Vagina (tissue), 2 donors: ENCODE measurements at places on chromosomes 1 and 21.

DNA sequence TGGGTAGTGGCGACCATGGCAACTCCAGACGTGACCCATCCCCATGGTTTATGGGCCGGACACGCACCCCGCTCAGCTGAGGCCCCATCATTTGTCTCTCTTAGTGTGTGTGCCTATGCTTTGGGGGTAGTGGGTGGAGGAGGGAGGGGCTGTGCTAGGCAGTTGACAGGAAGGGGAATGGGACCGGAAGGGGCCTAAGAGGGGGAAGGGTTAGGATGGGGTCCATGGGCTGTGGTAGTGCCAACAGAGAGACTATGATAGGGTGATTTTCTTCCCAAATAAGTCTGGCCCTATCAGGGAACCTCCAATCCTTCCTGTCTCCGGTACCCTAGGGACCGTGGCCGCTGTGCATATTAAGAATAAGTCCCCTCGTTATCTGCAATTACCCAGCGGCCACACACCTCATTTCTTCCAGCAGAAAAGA is 9.9 kb downstream of the DMAP1 start:
- DNase-seq, result no peak

DNA sequence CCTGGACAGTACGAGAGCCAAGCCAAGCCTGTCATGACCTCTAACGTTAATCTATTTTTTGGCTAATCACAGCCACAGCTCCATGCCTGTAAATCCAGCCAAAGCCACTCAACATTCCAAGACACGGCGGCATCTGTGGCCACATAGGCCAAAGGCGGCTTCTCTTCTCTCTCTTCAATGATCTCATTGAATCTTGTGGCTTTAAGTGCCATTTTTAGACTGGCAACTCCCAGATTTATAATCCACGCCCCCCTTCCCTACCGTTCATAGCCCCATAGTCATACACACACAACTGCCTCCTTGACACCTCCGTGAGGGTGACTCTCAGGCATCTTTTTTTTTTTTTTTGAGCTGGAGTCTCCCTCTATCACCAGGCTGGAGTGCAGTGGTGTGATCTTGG is 5.7 kb upstream of the SELENON start:
- DNase-seq, result no peak

- DNase-seq, result no peak
Observed at GRCh38 chr1:214568328-214568727, 16.9 kb upstream of the PTPN14 start.

- DNase-seq, result no peak
Observed at GRCh38 chr1:15452866-15453571, 3.5 kb upstream of the CELA2A start.

- DNase-seq, result no peak
Observed at GRCh38 chr1:194076646-194077045, 890.2 kb upstream of the B3GALT2 start.

- DNase-seq, result no peak
Observed at GRCh38 chr1:74091371-74091770, 106.6 kb downstream of the LRRIQ3 start.

GRCh38 chr1:174968750-174969244 is 30.9 kb upstream of the CACYBP start:
- DNase-seq, result no peak

GRCh38 chr1:179781962-179782361 is 38.9 kb downstream of the FAM163A start:
- no peak for DNase-seq

- no peak for DNase-seq
Observed at GRCh38 chr21:43868461-43868860, 3.4 kb downstream of the AGPAT3 start.

- DNase-seq, result no peak
Observed at GRCh38 chr21:36419996-36420395, 34.8 kb downstream of the CHAF1B start.

DNA sequence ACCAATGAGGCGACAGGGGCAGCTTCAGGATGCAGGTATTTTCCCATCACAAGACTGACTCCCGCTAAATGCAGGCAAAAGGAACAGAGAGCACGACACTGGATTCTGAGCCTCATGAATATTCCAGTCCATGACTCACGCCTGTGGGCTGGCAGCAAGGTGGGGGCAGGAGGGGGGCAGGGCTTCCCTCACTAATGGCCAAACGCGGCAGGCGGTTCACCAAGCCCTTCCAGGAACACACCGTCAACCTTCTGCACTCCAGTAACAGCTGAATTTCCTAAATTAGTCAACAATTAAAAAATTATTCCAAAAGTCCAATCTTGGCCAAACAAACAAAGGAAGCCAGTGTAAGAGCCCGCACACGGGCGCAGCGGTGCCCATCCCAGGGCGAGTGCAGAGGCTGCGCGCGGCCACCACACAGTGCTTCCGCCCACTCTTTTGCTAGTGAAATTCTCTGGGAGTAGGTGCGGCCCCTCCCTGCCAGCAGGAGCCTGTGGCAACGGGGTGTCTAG is 12.5 kb upstream of the GPR153 start:
- no peak for DNase-seq

DNA sequence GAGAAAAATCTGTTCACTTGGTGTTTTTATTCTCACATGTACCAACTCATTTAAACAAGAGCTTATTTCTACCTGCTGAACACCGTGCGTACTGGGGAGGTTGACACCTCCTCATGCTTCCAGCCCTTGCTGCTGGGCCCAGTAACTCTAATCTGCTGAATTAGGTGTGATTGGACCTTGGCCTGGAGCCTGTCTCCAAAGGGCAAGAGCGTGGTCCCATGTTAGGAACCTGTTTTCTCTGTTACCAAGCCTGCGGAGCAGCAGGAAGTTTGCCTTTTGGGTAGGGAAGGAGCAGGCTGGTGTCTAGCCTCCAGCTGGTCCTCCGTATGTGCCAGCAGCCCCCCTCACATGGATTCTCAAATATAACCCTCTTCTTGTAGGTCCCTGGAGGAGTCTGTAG is 10.9 kb upstream of the SLC27A3 start:
- no peak for DNase-seq

DNA sequence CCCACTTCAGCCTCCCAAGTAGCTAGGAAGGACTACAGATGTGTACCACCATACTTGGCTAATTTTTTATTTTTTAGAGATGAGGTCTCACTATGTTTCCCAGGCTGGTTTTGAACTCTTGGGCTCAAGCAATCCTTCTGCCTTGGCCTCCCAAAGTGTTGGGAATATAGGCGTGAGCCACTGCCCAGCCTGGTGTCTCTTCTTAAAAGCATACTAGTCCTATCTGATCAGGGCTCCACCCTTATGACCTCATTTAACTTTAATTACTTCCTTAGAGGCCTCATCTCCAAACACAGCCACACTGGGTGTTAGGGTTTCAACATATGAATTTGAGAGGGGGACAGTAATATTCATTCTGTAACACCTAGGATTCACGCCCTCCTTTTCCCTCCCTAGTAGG is 130.9 kb downstream of the GLIS1 start:
- no peak for DNase-seq

GRCh38 chr1:1360506-1361169 is 2.3 kb upstream of the MXRA8 start:
- DNase-seq, result no peak

- DNase-seq, result no peak
Observed at GRCh38 chr1:145952903-145953302, 4.9 kb downstream of the LIX1L start.

- no peak for DNase-seq
Observed at GRCh38 chr21:14541841-14542490, 4.1 kb downstream of the SAMSN1 start.

- peak; percentile 72 for DNase-seq
Observed at GRCh38 chr21:43194303-43195120, 25.7 kb downstream of the CRYAA start.

GRCh38 chr1:97693601-97694000 is 227.2 kb downstream of the DPYD start:
- no peak for DNase-seq

GRCh38 chr1:117188816-117189437 is 21.8 kb downstream of the VTCN1 start:
- DNase-seq, result no peak

GRCh38 chr1:166844791-166845190 is 5.5 kb downstream of the POGK start:
- DNase-seq, result no peak

- no peak for DNase-seq
Observed at GRCh38 chr21:42426424-42426823, 22.7 kb downstream of the UBASH3A start.

- DNase-seq, result no peak
Observed at GRCh38 chr1:170562646-170563338, 30.8 kb downstream of the GORAB start.

- DNase-seq, result no peak
Observed at GRCh38 chr1:104574620-104575019, 824.9 kb downstream of the AMY1C start.

DNA sequence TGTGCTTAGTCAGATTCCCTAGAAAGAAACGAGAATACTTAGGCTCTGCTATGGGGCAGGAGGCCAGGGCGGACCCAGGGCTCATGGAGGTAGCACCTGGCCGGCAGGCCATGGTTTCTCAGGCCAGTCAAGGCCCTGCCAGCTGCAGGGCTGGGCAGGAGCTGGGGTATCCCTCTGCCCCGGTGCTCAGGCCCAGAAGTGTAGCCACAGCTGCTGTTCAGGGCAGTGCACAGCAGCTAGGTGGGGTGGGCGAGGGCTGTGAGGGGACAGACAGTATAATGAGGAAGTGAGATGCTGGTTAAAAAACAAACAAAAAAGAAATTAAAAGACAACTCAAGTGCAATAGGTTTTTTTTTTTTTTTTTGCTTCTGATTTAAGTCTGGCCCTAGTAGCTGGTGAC is 34.0 kb upstream of the EDN2 start:
- no peak for DNase-seq

GRCh38 chr1:172394811-172395210 is 25.7 kb upstream of the C1orf105 start:
- no peak for DNase-seq

DNA sequence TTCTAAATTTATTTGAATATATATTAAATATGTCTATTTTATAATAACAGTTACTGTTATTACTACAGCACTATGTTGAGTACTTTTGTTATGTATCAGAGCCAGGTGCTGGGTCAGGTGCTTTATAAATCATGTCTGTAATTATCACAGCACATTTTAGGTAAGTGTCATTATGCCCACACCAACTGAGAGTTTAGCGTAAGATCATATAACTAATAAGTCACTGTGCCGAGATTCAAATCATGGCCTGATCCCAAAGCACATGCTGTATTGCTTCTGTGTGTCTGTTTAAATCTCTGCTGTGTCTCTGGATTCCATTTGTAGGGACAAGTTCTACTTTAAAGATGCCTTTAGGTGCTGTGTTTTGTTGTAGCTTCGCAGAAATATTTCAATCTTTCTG is 1.9 kb downstream of the GPSM2 start:
- DNase-seq, result no peak

DNA sequence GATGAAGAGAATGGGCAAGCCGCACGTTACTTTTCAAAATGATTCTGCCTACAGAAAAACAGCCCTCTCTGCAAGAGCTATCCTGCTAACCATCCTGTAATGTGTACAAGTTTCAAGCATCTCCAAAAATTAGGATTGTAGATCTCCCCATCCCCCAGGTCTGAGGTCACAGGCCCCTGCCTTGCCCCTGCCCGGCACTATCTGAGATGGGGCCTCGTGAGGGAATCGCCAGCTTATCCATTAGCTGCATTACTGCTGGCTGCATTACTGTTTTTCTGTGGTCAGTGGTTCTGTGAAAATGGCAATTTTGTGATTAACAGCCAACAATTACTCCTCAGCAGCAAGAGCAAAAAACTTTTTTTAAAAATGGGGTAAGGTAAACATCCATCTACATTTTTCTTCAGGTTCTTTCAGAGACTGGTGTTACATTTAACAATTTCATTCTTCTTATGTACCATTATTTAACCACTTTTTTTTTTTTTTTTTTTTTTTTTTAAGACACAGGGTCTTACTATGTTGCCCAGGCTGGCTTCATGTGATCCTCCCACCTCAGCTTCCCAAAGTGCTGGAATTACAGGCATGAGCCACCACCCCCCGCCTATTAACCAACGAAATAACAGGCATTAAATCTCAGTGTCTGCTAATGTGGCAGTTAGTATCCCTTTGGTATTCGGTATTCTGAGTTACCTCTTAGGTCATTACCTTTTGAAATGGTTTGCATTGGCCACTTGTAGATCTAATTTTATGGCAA is 83.8 kb downstream of the MRPL37 start:
- no peak for DNase-seq

DNA sequence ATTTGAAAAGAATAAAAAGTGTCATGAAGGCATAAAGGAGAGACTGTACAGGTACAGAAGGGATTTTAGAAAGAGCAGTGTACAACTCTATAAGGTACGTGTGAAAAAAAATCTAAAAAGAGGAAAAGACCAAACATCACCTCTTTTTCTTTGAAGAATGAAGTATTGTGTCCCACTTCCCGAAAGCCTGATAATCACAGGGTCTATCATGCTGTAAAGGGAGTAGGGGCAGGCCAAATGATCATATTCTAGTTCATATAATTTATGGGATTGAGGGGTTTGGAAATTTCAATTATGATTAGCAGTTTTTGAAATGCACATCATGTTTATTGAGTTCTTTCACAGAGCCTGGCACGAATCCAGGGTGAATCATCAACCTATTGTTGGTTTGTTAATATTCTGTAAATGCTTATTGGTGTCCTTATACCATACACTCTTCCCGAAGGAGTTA is 910 bp upstream of the RERE start:
- no peak for DNase-seq

DNA sequence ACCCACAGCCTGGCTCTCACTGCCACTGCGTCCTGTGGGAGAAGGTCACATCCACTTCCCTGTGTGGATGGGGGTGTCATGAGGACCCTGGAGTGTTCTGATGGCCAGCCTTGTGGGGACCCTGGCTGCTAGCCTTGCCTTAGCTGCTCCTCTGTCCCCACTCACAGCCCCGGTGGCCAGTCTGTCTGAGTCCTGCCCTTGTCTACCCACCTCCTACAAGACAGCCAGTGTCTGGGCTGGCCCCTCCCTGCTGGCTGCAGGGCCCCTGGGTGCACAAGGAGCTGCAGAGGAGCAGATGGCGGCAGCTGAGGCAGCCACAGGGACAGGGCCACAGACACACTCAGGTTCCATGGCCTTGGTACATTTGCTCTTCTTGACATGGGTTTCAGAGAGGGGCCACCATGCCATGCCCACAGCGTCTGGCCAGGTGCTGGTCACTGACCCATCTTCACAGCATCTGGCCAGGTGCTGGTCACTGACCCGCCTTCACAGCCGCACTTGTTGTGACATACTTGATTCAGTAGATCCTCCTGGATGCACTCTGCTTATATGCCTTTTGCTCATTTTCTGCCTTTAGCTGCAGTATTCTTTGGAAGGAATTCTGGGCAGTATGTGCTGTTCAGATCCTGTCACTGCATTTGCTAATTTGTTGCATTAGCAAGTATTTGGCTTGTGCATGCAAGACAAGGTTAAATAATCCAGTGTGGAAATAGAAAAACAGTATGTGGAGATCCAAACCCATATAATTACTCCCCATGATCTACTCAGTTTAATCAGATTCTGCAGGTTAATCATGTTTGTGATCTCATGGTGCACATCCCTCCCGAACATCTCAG is 157.8 kb downstream of the PCBP3 start:
- no peak for DNase-seq

- no peak for DNase-seq
Observed at GRCh38 chr21:35266546-35266945, 217.4 kb upstream of the RUNX1 start.

GRCh38 chr1:109595531-109595930 is 23.9 kb downstream of the GNAT2 start:
- DNase-seq, result no peak

- DNase-seq, result no peak
Observed at GRCh38 chr1:214859647-214860046, 222.9 kb upstream of the KCNK2 start.

- DNase-seq, result no peak
Observed at GRCh38 chr1:228457017-228457395, 30.2 kb upstream of the RNF187 start.
